Brain microvascular endothelial cell (primary cell): ENCODE measurements at places on chromosomes 7 and 10.
A peak's percentile ranks its signal among the peaks of the same experiment; 100 is the strongest.

DNA sequence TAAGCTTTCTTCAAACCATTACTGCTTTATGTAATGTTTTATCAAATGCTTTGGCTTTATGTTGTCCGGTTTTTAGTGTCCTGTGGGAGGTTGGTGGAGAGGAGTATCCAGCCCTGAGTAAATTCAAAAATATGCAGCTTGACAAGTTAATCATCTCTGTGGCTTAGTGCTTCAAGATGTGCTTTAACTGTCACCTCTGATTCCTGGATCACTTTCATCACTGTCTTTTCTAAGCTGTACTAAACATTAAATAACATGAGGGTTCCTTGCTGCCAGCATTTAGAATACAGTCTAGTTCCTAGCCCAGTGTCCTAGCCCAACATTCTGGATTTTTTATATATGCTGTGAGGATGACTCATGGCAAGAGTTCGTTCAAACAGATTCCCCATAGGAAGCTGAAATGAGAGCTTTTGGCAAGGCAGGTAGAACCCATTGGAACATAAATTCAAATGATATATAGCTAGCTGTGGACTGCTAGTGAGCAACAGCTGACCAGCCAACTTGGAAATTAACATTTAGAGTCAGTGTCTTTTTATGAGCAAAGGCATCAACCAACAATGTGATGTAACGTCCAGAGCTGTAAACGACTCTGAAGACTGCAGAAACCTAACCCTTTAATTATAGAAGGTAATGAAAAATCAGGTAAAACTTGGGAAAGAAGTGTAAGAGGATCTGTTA lies 80.6 kb upstream of the OIT3 start:
- DNase-seq = peak; percentile 49

DNA sequence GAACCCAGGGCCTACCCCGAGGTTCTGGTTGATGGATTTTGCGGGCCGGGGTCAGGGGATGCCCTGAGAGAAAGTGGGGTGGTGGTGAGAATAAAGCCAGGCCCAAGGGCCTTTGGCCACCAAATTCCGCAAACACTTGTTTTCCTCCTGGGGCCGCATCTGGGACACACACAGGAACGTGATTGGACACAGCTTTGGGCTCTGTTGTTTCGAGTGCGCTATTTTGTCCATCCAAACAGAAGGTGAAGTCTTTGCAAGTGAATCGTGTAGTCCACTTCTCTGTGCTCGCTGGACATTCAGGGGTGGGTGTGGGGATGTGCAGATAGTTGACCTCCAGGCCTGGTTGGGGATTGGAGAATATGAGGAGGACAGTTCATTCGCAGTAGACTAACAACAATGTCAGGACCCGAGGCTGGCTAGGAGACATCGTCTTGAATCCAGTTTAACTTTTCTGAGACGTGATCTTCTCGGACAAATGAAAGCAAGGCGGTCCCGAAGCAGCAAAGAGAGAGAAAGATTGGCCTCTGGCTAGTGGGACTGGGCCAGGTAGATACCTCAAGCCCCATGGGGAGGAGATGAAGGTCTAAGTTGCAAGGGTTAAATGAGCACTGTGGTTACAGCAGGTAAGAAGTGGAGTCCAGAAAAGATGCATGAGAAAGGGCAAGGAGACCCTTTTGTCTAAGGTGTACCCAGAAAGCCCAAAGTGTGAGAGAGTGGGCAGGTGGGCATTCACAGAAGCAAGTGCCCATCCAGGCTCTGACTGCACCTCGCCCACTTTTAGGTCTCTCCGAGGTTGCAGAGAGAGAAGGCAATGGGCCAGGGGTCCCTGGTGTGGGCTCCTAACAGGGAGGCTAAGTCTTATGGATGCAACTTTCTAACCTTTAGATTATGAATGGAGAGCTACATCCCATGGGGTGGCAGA lies 764 bp upstream of the FAM131B start:
- no peak for DNase-seq

DNA sequence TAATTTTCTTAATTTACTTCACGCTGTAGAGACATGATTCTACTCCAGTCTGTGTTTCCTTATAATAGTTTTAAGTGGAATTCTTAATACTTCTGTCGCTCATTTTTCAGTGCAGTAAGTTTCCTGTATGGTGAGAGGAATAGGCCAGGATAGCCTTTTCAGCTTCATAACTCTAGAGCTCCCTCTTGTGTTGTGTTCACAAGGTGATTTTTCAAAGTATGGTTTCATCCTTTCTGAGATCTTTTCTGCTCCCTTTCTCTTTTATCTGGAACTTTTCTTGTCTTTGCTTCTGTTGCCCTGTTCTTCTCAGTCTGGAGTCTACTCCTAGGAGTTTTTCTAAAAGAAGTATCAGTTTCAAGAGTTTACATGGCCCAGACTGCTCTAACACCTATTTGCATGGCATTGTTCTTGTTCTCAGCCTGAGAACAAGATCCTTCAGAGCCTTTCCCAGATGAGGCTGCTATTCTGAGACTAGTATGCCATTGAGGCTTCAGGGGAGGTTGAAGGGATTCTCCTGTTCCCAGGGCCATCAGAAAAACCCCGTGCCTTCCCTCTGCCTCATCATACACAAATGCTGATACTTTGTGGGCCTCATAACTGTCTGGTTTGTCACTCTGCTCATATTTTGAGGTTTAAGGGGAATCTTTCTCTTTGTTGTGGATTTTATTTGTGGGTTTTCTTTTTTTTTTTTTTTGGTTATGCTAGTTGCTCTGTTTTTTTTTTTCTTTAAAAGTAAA lies 21.8 kb downstream of the NET1 start:
- DNase-seq = peak; percentile 88

DNA sequence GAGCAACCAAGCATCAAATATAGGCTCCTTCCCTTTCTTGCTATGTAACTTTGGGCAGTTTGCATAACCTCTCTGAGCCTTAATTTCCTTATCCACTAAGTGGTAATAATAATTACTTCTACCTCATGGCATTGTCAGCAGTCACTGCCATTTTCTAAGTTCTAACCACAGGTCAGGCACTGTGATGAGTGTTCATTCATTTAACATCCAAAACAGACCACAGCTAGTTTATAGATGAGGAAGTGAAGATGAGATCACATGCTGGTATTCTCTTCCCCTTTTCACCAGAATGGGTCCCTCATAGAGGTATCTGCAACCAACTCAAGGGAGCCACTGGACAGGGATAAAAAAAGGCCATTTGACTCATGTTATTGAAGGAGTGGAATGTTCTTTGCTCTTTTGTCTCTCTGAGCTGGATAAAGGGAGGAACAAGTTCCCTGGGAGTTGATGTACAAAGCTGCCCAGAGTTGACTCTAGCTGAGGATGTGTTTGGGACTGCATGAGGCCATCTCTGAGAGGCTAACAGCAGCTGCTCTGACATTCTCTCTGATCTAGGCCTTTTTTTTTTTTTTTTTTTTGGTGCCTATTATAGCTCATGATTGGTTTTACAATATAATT lies 65.0 kb downstream of the DNAJC12 start:
- DNase-seq = peak; percentile 0

DNA sequence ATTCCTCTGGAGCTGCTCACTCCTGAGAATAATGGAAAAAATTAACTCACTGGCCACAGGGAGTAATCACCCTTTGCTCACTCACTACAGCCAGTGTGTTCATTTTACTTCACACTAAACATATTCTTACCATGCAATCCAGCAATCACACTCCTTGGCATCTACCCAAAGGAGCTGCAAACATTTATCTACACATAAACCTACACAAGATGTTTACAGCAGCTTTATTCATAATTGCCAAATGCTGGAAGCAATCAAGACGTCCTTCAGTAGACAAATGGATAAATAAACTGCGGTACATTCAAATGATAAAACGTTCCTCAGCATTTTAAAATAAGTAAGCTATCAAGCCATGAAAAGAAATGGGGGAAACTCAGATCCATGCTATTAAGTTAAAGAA lies 34.2 kb upstream of the POM121L12 start:
- DNase-seq = no peak

- DNase-seq = peak; percentile 54
Measured at GRCh38 chr10:124719213-124719851, 24.8 kb downstream of the FAM53B start.

DNA sequence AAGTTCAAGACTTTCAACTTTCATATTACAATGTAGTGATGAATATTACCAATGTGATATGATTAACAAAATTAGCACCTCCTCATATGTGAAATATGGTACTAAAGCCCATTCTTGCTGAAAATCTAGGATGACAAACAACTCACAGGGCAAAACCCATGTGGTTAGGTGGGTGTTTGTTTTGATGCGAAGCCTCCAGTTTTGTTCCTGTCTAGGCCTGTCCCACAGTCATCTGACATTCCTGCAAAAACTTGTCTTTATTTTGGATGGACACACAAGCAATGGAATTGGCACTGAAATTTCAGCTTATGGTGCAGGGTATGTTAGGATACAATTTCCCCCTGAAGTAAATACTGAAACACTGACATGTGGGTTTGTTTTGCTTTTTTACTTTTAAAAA lies 95.3 kb downstream of the PARD3 start:
- DNase-seq = no peak

- DNase-seq = peak; percentile 48
Measured at GRCh38 chr10:90849956-90850749, 7.7 kb downstream of the HTR7 start.

- peak; percentile 77 for DNase-seq
Measured at GRCh38 chr10:71835671-71836595, 15.1 kb downstream of the PSAP start.

DNA sequence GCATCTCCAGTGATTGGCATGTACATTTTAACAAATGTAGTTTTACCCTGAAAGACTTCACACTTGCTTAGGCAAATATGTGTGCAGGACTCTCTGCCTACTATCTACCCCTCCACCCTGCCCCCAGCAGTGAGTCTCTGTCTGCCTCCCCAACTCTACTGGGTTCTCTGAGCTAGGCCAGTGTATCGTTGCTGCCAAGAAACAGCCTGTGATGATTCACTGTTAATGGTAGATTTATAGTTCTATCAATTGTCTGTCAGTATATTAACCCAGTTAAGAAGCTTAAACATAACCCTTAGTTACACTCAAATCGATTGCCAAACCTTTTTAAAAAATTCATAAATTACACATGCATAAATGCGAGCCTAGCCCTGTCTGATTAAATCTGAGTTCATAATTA lies 137.0 kb downstream of the SND1 start:
- no peak for DNase-seq

GRCh38 chr10:128064108-128064969 lies 61.9 kb downstream of the MKI67 start:
- peak; percentile 57 for DNase-seq

- DNase-seq = peak; percentile 53
Measured at GRCh38 chr7:81956520-81956919, 186.7 kb upstream of the HGF start.

DNA sequence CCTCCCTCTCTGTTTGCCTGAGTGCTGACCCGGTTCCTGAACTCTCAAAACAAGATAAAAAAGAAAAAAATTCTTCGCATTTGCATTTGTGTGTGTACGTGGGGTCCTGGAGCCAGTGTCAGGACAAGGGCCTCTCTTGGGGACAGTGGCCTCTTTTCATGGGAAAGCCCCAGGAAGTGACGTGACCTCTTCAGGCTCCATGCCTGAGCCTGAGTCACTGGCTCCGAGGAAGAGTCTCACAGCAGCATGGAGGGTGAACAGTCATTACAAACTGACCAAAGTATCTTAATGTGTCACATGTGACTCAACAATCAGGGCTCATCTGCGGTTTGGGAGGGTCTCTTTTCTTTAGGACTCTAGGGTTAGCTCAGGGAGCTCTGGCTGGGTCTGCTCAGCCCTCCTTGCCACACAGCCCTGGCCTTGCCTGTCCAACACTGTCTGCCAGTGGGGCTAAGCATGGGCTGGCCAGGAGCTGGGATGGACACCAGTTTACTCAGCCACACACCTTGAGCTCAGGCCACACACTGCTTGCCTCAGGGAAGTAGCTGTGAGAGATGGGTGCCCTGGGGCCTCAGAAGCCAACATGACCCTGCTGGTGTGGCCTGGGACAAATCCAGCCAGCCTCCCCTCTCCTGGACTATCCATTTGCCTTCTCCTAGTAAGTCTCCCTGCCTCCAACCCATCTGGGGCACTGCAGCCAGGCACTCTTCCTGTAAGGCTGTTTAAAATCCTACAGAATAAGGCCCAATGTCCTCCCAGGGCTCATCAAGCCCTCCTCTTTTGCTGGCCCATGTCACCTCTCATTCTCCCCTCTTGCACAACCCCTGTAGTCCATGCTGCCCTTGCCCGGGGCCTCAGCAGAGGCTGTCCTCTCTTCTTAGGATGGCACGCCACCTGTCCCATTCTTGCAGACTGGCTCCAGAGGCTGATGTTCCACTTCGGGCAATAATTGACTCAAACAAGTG lies 10.5 kb downstream of the TMEM273 start:
- peak; percentile 87 for DNase-seq

GRCh38 chr7:93592588-93593266 lies 18.2 kb upstream of the CALCR start:
- no peak for DNase-seq

DNA sequence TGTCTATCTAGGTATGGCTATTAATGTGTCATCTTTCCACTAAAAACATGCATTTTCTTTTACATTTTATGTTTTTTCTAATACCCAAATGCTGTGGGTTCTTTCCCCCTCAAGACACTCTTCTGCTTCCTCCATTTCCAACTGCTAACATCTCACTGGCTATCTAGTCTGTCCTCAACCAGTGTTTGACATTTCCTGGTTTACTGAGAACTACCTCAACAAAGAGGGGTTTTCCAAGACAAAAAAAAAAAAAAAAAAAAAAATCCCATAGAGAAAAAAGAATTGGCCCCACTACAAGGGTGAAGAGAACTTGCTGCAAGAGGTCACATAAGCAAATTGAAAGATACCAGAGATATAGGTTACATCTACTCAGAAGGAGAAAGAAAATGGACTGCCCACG lies 359.7 kb downstream of the CRPPA start:
- DNase-seq = no peak

DNA sequence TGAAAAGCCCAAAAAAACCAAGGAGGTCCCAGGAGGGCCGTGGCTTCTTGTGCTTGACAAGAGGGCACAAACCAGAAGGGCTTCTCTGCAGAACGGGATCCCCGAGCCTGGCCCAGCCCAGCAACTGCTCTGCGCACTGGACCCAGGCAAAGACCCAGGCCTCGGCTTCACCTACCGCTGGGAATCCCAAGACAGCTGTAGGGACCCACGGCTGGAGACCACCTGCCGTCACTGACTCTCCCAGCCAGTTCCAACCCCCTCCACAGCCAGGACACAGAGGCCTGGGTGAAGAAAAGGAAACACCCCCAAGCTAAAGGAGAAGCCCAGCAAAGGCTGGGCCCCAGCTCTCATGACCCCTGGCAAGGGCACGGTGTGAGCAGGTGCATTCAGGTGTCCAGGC lies 24.3 kb downstream of the PDGFA start:
- no peak for DNase-seq

DNA sequence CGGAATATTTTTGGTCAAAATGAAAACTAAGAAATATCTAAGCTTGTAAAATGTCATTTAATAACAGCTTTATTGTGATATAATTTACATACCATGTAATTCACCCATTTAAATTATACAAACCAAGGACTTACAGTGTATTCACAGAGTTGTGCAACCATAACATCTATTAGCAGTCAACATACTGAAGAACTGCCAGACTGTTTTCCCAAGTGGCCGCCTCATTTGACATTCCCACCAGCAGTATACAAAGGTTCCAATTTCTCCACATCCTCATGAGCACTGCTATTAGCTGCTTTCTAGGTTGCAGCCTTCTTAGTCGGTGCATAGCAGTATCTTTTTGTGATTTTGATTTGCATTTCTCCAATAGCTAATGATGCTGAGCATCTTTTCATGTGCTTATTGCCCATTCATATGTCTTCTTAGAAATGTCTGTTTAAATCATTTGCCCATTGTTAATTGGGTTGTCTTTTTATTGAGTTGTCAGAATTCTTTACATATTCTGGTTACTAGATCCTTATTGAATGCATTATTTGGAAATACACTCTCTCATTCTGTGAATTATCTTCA lies 153.0 kb upstream of the FGFR2 start:
- no peak for DNase-seq
